ENCODE measurements at places on chromosomes 3 and 15.

DNA sequence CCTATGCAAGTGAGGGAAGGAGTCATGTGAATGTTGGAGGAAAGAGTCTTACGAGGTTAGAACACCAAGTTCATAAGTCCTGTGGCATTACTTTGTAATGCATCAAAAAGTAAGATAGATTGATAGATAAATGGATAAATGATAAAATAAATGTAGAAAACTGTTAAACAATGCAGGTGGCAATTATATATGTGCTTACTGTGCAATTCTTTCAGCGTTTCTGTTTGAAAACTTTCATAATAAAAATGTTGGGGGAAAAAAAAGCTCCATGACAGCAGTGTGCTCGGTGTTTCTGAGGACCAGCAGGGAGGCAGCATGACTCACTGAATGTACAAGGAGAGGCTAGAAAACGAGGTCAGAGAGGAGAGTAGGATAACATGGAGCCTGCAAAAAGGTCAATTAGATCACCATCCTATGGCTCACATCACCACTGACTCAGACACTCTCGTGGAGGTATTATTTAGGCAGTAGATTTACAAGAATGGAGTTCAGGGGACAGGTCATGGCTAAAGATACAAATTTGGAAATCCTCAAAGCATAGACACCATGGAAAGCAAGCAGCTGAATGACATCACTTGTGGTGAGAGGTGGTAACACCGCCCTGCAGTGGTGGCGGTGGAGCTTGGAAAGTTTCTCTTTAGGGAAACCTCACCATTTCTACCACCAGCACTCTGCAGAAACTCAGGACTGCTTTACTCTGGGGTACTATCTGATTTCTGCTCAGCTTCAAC, 219.8 kb downstream of the CTNNB1 start:
- no peak for DNase-seq

DNA sequence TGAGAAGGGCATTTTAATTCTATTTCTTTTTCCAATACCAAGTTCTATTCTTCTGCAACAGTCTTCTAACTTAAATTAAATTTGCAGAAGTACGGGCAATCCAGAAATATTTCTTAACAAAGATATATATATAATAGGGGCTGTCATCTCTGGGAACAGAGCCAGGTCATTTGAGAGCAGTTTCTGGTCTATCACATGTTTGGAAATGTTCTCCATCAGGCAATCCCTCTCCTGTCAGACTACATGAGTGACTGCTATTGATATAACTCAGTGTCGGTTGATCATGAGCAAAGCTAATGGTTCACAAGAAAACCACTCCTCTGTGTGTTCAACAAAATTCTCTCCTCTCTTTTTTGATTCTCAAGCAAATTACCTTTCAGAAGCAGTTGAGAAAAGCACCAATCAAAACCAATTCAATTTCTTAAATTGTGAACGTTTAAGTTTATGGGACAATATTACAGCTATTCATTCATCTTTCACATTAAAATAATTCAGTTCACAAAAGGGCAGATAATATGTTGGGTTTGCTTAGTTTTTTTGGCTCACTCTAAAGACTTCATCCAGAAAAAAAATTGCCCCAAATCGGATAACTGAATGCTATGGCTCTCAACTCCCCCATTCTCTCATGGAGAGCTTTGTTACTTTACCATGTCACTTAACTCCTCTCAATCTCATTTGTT, 152.9 kb upstream of the TGFBR2 start:
- DNase-seq, result no peak

DNA sequence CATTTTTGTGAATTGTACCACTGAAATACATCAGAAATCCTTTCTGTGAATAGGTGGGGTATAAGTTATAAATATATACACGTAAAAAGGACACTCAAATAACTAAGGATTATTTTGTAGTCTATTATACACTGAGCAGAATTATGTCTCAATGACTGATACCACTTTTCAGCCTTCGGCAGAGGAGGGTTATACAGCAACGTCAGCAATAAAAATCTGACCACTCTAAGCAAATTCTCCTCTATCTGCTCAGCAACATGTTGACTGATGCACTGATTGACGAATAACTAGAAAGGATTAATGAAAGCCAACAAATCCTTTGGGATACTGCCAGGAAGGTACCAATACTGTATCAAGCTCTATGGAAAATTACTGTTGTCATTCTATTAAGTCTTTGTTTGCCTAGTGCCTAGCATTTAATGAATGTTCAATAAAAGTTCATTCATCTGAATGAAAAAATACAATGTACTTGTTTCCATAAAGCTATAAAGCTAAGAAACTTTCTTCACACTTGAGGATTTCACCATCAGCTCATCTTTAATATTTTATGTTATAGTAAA, 5.2 kb downstream of the ARPP19 start:
- DNase-seq, result no peak

- no peak for DNase-seq
Observed at GRCh38 chr3:172402892-172403643, 45.2 kb downstream of the GHSR start.

DNA sequence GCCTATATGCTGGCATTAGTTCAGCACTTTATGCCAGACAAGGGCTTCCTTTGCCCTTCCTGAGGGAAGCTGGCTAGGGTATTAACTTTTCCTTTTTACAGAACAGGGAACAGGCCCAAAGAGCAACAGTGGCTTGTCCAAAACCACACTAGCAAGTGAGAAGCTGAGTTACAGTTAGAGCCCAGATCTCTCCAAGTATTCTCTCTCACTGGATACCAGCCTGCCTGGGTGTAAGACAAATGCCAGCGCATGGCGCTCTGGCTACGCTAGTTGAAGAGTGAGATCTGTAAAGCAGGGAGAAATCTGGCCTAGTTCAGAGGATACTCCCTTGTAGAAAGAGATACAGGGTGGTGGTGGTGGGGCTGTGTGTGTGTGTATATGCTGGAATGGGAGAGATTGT, 38.4 kb downstream of the RAB11A start:
- no peak for DNase-seq

DNA sequence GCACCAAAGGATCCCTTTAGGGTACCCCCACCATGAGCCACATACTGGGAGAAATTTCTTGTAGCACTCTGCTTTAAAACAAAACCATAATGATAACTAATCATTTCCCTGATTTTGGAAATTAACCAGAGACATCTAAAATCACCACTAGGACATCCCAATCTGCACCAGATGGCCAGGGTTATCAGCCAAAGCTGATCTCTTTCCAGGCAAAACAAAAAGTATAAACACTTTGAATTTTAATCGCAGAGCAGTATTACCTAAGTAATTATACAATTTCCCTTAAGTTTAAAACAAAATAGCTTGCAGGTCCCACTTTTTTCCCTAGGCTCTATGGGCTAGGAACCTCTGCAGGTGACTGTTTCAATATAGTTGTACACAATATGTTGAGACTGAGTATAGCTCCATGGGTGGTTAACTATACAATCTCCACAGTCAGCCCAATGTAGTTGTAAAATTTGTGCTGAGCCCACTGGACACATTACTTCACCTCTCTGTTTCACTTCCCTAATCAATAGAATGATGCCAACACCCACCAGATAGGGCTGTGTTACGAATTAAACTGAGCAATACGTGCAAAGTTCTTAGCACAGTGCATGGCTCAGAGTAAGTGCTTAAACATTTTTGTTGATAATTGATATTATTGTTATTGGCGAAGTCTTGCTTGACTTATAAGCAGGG, 629 bp upstream of the NOX5 start:
- no peak for DNase-seq

- DNase-seq, result no peak
Observed at GRCh38 chr3:30752970-30753369, 141.5 kb downstream of the GADL1 start.

- no peak for DNase-seq
Observed at GRCh38 chr3:122908251-122908650, 113.4 kb downstream of the SLC49A4 start.

- no peak for DNase-seq
Observed at GRCh38 chr3:10527295-10528001, 22.1 kb upstream of the ATP2B2 start.

DNA sequence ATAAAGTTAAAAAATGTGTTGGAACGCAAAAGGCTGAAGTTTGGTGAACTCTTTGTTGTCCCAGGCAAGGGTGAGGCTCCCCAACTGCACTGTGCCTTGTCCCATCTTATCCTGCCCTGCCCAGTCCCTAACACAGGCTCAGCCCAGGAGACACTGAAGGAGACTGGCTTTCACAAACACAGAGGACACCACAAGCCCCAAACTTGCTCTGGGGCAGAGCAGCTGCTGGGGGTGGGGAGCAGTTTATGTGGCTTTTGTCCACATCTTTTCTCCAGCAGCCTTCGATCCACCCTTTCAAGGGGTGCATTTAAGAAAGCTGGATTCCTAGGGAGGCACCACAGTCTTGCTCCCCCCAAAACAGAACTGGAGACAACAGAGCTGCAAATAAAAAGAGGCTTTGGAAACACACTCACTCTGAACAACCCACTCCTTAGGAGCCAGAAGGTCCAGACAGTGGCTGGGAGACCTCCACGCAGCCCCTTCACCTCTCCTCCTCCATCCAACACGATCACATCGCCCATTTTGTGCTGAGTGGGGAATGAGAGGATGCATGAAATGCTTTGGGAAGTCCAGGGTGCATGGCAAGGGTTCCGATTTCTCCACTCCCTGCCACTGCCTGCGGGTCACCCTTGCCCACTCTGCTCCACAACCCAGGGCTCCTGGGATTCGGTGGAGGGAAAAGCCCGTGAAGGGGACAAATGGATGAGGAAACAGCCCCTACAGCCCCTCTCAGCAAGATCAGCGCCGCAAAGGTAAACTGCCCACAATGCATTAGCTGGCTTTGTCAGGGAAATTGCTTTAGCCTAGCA, 260.5 kb upstream of the TLE3 start:
- DNase-seq, result no peak

DNA sequence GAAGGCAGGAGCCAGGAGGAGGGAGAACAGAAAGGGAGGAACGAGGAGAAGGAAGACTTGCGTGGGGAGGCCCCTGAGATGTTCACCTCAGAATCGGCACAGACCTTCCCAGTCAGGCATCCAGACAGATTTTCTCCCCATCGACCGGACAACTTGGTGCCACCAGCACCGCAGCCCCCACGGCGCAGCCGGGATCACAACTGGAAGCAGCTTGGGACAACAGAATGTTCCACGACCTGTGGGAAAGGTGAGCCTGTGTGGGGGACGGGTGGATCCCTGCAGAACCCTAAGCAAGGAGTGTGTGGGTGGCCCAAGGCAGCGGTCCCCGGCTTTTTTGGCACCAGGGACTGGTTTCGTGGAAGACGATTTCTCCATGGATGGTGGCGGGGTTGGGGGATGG, 72.6 kb upstream of the NR2E3 start:
- DNase-seq, result no peak

DNA sequence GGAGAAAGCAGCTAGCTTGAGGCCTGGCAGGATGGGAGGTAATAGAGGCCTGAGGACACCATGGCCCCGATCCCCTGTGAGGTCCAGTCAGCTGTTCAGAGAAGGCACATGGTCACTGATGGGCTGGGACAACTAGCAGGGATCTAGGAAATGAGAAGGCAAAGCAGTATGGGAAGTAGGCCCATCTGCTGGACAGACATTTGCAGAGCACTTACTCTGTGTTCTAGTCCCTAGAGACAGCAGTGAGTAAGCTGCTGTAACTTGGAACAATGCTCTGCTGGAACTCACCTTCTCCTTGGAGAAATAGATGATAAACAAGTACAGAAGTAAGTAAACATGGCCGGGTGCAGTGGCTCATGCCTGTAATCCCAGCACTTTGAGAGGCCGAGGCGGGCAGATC, 7.1 kb downstream of the ECE2 start:
- DNase-seq, result no peak

DNA sequence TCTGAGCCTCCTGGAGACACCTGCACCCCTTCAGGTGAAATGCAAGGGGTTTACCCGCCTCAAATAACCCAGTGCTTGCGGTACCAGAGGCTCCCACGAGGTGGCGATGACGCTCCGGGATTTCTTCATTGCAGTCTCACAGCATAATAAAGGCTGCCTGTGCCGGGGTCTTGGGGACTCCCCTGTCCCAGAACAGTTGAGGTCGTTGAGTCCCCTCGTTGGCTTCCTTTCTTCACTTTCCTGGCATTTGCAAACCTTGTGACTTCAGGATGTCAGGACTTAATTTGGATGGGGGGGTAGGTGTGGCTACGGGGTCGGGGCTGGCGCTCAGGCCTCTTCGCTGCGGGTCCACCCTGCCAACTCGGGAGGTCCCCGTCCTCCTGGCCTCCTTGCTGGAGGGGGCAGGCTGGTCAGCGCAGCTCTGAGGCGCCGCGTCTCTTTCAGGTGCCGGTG, 1.3 kb downstream of the GNAT1 start:
- peak; percentile 86 for DNase-seq

GRCh38 chr15:34161329-34161963, 48.5 kb downstream of the KATNBL1 start:
- DNase-seq, result no peak

- DNase-seq, result no peak
Observed at GRCh38 chr3:122627301-122627700, 49.9 kb downstream of the PARP15 start.

GRCh38 chr3:4471907-4472306, 4.8 kb upstream of the SUMF1 start:
- DNase-seq, result no peak

GRCh38 chr15:62932436-62932835, 110.1 kb upstream of the TPM1 start:
- DNase-seq, result no peak

DNA sequence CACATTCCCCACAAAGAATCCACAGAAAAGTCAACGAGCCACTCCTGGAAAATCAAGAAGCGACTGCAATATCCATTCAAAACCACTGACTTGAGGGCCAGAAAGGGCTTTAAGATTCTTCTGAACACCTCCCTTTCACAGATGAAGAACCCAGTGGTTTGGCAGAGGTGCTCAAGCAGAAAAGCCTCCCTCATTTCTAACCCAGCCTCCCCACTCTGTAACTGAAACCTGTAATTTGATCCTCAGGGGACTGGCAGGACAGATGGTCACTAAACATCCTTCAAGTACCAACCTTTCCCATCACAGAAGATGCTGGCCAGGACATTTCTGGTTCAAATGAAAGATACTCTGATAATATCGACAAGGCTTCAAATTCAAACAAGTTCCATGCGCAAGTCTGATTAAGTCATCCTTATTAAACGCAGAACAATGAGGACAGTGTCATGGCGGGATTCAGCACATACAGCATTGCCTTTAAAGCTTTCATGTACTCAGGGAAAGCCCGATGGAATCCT, 5.5 kb downstream of the SEMA5B start:
- no peak for DNase-seq

GRCh38 chr3:131396170-131396569, 14.6 kb downstream of the NUDT16 start:
- DNase-seq, result no peak

GRCh38 chr3:74693696-74694393, 79.4 kb upstream of the CNTN3 start:
- no peak for DNase-seq
